ENCODE measurements at places on chromosomes 2 and 18. TPM values are rescaled to one million over a fixed set of nuclear protein-coding genes. Genes with fewer than 3 reads are reported as not detected.

DNA sequence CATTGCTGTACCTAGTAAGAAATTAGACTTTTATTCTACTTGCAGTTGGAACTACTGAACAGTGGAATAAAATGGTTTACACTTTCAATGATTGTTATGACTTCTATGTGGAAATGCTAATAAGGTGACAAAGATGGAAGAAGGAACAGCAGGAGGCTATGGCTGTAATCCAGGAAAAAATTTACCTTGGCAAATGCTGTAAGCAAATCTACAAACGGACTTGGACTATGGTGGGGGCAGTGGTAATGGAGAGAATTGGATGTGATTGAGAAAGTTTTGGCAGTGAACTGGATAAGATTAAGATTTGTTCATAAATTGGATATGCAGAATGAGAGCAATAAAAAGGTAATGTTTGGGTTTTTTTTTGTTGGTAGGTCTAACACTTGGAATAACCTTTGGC is 111.0 kb upstream of the ERBB4 start:
- no peak for DNase-seq

DNA sequence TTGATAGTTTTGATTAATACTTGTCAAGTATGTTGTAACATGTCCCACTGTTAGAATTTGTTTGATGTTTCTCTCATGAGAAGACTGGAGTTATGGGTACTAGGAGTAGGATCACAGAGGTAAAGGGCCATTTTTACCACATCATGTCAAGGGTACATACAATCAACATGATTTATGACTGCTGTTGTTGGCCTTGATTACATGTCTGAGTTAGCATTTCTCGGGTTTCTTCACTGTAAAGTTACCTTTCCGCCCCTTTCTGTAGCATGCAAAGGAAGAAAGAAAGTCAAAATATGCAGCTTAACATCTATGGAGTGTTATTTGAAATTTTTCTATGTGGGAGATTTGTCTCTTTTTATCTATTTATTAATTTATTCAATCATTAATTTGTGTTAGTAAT is 1456.4 kb downstream of the SUCLG1 start:
- DNase-seq: no peak

- DNase-seq: no peak
Observed at GRCh38 chr18:35190948-35191697, 49.7 kb upstream of the ZNF397 start.

KANSL1L gene
- 22.0 TPM for total RNA-seq

MYL1 gene
- not detected for total RNA-seq

CHST9 gene
- total RNA-seq: not detected

- no peak for DNase-seq
Observed at GRCh38 chr2:162074928-162075688, 1.1 kb upstream of the DPP4 start.

REG3G gene
- total RNA-seq: not detected

DNA sequence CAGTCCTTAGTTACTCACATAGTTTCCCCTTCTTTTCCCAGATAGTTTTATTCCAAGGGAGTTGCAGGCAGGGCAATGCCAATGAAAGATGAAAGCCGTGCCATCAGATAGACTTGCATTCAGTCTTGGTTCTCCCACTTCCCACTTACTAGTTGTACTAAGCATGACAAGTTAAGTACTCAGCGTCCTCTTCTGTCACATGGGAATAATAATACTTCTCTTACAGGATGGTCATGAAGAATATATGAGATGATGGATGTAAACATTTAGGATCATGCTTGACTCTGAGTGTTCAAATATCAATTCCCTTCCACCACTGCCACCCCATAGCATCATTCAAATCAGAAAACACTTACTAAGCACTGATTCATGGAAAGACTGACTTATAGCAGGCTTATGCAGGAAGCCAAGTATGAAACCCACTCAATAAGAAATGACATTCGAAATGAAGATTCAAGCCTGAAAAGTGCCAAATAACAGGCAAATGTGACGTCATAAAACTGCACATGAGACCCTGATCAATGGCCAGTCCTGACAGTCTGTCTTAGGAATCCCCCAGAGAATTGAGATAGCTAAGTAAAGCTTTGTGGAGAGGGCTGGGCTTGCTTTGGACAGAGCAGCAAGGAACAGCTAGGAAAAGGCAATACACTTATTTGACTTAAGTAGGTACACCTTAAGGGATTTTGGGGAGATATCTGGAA is 11.1 kb upstream of the EVA1A start:
- no peak for DNase-seq

GRCh38 chr2:130310881-130311280 is 31.8 kb upstream of the IMP4 start:
- no peak for DNase-seq

Measured in OCI-LY7 (cell line).